ENCODE measurements at places on chromosomes 12 and 14.

DNA sequence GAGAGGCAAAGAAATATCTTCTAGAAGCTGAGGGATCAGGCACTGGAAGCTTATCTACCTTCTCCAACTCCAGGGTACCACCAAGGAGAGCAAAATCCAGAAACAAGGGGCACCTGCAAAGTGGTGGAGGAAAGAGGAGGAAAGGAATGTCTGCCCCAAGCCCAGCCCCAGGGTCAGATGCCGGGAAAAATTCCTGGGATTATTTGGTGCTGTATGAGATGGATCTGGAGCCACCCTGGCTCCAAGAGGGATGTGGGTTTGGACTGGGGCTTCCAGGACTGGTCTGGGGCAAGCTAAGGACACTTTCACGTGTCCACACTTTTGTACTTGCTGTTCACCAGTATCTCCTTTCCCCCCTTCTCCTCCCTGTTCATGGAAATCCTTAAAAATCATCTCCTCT lies 69.8 kb downstream of the DPF3 start:
- DNase-seq, result no peak

DNA sequence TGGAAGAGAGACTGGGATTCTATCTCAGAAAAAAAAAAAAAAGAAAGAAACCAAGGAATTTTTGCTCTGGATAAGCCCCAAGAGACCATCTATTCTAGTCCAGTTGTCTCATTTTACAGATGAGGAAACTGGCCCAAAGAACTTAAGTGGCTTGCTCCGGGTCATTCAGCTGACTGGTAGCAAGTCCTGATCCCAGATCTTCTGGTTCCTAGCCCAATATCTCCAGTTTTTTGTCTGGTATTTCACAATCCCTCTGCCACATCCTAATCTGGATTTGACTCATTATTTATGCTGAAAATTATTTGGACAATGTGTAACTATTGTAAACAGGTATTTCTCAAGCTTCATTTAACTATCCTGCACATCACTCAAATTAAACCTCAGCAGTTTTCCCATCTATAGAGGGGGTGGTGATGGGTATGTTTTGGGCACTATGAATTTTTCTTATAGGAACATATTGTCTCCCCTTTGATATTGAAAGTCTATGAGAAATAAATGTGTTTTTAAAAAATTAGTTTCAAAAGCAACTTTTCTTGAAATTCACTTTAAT lies 43.4 kb downstream of the PPP2R5E start:
- no peak for DNase-seq

DNA sequence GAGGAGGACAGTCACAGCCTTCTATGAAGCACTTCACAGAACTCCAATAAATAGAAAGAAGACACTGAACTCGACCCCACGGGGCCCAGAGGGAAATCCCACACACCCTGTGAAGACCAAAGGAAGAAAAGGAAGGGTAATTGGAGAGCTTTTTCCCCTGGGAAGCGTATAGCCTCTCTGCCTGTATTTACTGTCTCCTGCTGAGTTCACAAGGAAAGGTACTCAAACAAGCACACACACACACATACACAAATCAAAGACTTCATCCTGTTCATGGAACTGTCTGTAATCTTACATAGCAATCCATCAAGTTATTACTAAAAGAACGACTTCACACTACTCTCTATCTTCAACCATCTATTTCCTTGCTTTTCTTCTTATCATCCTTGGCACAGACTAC lies 15.3 kb downstream of the FOXN3 start:
- DNase-seq, result no peak

GRCh38 chr12:109716092-109716479 lies 2.5 kb downstream of the FAM222A start:
- DNase-seq, result no peak

DNA sequence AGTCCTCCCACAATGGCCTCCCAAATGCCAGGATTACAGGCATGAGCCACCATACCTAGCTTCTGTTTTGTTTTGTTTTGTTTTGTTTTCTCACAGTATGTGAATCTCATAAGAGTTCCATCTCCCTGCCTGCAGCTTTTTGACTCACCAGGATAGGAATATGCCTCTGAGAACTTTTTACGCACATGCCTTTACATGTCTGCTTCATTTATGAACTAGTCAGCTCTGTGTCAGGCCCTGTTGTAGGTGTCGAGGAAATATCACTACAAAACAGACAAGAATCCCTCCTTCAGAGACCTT lies 89.0 kb downstream of the BORCS5 start:
- no peak for DNase-seq

GRCh38 chr14:64762044-64763034 lies 58.1 kb downstream of the PLEKHG3 start:
- no peak for DNase-seq

- DNase-seq, result peak; percentile 97
Measured at GRCh38 chr14:105490572-105491365, at the start of gene TEDC1. Gene TEDC1, plus strand, starts transcription at chr14:105491246. Its CDS starts 130 bp downstream, at chr14:105491376.

DNA sequence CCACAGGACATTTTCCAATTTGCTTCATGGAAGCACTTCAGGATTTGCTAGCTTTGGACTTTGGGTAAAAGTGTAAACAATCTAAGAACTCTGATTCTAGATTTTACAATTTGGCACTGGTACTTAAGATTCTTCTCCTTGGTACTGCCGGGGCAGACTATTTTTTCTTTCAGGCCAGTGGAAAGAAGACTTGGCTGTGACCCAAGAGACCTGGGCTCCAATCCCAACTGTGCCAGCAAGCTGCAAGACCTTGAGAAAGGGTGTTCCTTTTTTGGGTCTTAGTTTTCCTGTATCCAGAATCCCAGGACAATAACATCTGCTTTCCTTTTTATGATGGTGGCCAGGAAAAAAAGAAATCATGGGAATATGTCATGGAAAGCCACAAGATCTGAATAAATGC lies 148.1 kb upstream of the CRY1 start:
- no peak for DNase-seq

DNA sequence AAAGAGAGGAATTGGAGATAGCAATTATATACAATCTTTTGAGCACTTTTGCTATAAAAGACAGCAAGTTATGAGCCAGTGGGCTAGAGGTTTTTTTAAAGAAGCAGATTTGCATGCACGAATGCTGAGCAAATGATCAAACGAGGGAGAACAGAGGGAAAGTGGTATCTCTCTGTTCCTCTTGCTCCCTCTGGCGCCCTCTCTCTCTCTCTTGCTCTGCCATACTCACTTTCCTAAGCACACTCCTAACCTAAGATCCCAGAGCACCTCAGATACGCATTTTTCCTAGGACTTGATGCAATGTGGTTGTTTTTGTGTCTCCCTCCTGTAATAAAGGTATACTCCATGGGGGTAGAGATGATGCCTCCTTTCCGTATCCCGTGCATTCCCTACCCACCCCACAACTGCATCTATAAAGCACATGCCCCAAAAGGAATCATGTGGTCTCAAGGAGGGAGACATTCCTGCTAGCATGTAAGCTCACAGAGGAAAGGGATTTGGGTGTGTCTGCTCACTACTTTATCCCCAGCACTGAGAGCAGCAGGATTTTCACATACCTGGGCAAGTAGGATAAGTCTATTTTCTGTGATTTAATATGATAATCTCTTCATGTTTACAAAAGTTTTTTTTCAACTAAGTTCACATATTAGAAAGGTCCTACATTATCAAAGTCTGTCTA lies 270.2 kb downstream of the SSPN start:
- DNase-seq, result no peak

DNA sequence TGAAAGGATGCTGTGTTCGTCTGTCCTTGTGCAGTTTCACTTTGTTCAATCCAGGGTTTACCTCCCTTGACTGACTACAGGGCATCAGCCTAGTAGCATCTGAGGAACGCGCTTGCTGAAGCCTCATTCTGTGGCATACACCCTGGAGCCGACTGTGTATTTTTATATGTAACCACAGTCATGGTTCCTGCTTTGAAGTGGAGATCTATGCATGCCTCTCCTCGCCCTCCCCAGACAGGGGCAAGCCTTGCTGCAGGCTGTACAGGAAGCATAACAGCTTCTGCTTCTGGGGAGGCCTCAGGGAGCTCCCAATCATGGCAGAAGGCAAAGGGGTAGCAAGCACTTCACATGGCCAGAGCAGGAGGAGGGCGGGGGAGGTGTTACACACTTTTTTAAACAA lies 262.1 kb downstream of the BCL11B start:
- DNase-seq, result no peak

DNA sequence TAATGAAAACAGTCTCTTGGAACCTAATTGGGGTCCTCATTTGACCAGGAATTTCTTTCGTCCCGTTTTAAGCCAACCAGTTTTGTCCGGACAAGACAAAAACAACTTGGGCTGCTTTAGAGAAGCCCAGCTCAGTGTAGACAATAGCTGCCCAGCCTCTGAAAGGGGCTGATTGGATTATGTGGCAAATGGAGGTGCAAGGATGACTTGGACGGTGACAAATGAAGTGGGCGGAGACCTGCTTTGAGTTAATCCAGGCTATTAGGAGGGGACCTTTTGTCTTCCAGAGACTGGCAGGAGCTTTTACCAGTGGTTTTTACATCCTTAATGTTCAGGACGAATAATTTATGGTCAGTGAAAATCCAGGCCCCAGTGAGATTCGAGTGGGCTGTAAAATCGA lies 4.8 kb downstream of the MEG3 start:
- no peak for DNase-seq

DNA sequence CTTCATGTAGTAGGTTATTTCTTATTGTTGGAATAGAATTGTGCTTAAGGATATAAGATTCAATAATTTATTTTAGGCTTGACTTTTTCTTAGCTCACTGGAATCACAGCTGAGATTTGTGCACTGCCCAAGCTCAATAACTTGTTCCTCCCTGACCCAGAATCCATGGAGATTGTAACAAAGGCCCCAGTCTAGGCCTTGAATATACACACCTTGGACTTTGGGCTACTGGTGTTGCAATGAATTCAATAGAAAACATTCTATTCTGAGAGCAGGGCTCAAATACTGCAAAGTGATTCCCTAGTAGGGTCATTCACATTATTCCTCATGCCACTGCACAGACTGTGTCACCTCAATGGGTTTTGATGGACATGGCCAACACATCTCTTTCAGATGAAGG lies 352.4 kb downstream of the GALC start:
- no peak for DNase-seq

DNA sequence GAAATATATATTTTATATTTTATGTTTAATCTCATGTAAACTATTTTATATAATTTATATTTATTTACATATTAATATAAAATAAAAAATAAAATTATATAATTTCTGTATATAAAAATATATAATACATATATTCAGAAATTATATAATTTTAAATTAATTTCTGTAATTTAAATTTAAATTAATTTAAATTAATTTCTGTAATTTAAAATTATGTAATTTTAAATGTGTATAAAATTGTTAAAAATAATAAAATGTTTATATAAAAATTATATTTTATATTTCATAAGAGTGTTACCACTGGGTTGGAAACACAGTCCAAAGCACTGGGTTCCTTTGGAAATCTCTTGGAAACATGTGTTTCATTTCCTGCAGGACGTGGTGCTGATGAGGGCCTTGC lies 94.6 kb downstream of the DNAH10 start:
- DNase-seq, result no peak
